ENCODE measurements at places on chromosomes 2 and 18. TPM values are rescaled to one million over a fixed set of nuclear protein-coding genes. Genes with fewer than 3 reads are reported as not detected.

The RTP5 gene
- not detected for polyA plus RNA-seq

The REG3G gene
- 0.06 TPM for polyA plus RNA-seq

The CENPA gene
- polyA plus RNA-seq = 1.5 TPM

The SIX3 gene
- polyA plus RNA-seq = not detected

The ARHGEF4 gene
- 3.2 TPM for polyA plus RNA-seq

The CCDC68 gene
- 12.7 TPM for polyA plus RNA-seq

The TM4SF20 gene
- not detected for polyA plus RNA-seq

The EN1 gene
- polyA plus RNA-seq = not detected

The ST6GAL2 gene
- 0.23 TPM for polyA plus RNA-seq

The TMEM37 gene
- 1.2 TPM for polyA plus RNA-seq

The KIF1A gene
- polyA plus RNA-seq = 0.42 TPM

The CNRIP1 gene
- polyA plus RNA-seq = 10.5 TPM

The NAT8 gene
- not detected for polyA plus RNA-seq

The MTCL1 gene
- polyA plus RNA-seq = 1.9 TPM

The SMAD7 gene
- polyA plus RNA-seq = 6.7 TPM

The CAMKMT gene
- polyA plus RNA-seq = 4.7 TPM

The CFC1 gene
- 0.23 TPM for polyA plus RNA-seq

The CEP192 gene
- 18.2 TPM for polyA plus RNA-seq

The EGR4 gene
- not detected for polyA plus RNA-seq

The CCNT2 gene
- 18.9 TPM for polyA plus RNA-seq

The UGT1A1 gene
- polyA plus RNA-seq = not detected

The LINC00305 gene
- not detected for polyA plus RNA-seq

The FAM124B gene
- 3.1 TPM for polyA plus RNA-seq

The ALLC gene
- 0.59 TPM for polyA plus RNA-seq

The UGT1A5 gene
- not detected for polyA plus RNA-seq

The REG3A gene
- polyA plus RNA-seq = not detected

The UGT1A3 gene
- not detected for polyA plus RNA-seq

The DSG4 gene
- not detected for polyA plus RNA-seq

The FSHR gene
- not detected for polyA plus RNA-seq

The SNORC gene
- 0.70 TPM for polyA plus RNA-seq

The SLC9A4 gene
- polyA plus RNA-seq = not detected

The CHST9 gene
- 0.22 TPM for polyA plus RNA-seq

The HOXD9 gene
- polyA plus RNA-seq = 0.16 TPM

The PCARE gene
- polyA plus RNA-seq = 0.04 TPM

The PLEKHH2 gene
- 1.4 TPM for polyA plus RNA-seq

The FAM237A gene
- not detected for polyA plus RNA-seq

The G6PC2 gene
- not detected for polyA plus RNA-seq

The MARCHF4 gene
- polyA plus RNA-seq = not detected

The DAW1 gene
- polyA plus RNA-seq = 0.22 TPM

The TWIST2 gene
- 3.5 TPM for polyA plus RNA-seq

The CNDP1 gene
- polyA plus RNA-seq = 0.12 TPM

The KIF5C gene
- polyA plus RNA-seq = 0.44 TPM

The TMSB10 gene
- 1,049 TPM for polyA plus RNA-seq

The SLC30A3 gene
- polyA plus RNA-seq = 7.4 TPM

The CREG2 gene
- not detected for polyA plus RNA-seq

The NOL4 gene
- not detected for polyA plus RNA-seq

The GALNT14 gene
- polyA plus RNA-seq = 0.66 TPM

The CRYGB gene
- polyA plus RNA-seq = not detected

The CTAGE1 gene
- polyA plus RNA-seq = not detected

The ABCB11 gene
- 0.01 TPM for polyA plus RNA-seq

The RAB6C gene
- polyA plus RNA-seq = 0.22 TPM

The OTX1 gene
- not detected for polyA plus RNA-seq

The GBX2 gene
- 0.15 TPM for polyA plus RNA-seq

All from heart right ventricle (tissue), 16 donors.